WTC11 (cell line): ENCODE measurements at places on chromosomes 13 and 19.

GRCh38 chr19:48490981-48491792 lies 20.4 kb downstream of the LMTK3 start:
- DNase-seq, result peak; percentile 78

DNA sequence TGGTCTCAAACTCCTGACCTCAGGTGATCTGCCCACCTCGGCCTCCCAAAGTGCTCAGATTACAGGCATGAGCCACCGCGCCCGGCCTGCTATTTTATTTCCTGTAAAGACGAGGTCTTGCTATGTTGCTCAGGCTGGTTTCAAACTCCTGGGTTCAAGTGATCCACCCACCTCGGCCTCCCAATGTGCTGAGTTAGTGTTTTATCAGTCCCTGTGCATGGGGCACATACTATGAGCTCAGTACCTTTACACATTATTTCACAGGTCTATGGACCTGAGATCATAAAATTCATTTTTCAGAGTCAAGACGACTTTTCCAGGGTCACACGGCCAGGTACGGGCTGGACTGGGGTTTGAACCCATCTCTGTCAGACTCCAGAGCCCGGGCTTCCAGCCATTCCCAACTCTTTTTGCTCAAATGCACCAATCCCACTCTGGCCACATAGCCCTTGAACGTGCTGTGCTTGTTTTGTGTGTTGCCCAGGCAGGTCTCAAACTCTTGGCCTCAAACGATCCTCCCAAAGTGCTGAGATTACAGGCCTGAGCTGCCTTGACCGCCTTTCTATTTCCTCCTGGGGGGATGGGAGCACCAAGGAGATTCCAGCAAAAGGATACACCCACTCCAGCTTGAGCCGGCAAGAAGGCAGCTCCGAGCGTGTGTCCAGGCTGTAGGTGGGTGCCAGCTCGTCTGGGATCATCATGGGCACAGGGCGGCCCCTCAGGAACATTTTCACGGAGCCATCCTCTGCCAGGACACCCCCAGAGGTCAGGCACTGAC lies 1.1 kb downstream of the EML2 start:
- no peak for DNase-seq

GRCh38 chr13:30334663-30335386 lies 27.5 kb upstream of the KATNAL1 start:
- peak; percentile 25 for DNase-seq

GRCh38 chr19:3387645-3388589 lies 21.5 kb downstream of the NFIC start:
- no peak for DNase-seq

DNA sequence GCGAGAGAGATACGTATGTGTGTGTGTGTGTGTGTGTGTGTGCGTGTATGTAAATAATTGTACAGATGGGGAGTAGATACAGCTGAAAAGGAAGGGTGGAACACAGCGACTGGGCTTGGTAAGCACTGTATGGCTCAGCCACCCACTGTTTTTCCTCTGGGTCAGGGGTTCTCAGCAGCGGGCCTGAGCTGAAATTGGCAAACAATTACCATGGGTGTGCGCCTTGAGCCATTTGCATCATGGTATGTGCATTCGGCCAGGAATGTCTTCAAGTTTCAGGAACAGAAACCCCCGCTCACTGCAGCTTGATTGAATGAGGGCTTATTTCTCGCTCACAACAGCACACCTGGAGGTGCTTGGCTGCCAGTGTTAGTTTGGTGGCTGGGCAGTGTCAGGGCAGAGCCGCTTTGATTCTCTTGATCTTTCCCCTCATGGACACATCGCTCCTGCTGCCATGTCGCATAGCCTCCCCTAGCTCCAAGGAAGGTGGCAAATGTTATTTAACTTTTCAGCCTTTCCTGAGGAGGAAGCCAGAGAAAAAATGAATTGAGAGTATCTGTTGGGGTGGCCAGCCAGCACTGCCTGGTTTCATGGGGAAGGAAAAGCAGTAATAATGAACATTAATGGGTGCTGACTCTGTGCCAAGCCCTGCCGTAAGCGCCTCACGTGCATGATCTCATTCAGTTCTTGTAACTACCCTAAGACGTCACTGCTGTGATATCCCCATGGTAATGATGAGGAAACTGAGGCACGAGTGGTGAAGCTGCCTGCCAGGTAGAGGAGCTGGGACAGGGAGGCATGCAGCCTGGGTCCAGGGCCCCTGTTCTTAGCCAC lies 126.9 kb downstream of the SIPA1L3 start:
- DNase-seq, result peak; percentile 53

DNA sequence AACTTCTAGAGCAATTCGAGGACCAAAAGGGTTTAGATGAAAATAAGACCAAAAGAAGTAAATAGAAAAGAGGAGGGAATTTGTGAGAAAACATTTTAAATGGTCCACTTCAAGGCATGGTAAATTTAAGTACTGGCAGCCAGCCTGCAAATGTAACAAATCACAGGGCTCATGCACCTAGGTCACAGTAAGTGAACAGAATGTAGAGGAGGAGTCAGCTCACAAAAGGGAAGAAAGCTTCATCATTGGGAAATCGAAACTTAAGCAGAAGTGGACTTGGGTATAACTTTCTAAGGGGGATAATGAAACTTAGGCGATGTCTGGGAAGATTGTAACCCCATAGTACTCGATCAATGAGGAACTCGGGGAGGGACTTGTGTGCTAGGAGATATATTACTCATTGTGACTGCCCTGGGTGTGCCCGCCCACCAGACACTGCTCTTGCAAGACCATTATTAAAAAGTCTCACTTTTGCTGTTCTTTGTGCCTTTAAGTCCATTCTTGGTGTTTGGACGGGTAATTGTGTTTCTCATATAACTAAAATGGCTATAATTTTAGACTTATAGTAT lies 1053.6 kb upstream of the MIR17HG start:
- DNase-seq, result no peak

GRCh38 chr19:3176715-3177501 lies 1.7 kb upstream of the S1PR4 start:
- DNase-seq, result no peak

DNA sequence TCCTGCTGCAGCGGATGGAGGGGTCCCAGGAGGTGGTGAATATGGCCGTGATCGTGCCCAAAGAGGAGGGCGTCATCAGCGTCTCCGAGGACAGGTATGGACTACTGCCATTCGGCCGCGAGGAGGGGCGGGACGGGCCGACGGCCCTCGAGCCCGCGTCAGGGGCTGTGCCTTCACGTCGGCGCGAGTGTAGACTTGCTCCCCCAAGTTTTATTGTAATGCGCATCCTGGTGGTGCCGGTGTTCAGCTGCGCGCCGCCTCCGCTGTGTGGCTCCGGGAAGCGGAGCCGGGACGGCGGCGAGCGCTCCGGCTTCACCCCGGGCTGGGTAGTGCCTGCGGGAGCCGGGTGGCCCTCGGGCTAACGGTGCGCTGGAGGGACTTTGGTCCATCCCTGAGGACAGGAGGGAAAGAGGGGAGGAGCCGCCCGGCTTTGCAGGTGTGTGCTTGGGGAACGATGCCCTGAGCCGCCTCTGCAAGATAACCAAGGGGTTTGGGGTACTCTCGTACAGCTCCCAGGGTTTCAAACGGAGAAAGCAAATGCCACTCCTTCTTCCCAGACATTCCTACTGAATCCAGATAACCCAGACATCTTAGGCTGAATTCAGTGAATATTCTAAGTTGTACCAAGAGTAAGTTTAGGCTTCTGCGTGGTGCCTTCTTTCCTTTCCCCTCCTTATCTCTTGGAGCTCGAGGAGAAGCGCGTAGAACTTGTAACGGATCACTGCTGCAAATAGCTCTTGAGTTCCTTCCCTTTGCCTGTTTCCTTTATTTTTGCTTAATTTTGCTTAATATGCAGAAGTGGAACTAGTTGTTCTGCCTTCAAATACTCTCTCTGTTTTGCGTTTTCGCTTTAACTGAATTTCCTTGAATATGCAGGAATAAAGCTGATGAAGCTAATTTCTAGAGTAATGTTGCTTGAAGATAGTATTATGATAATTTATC lies 740 bp downstream of the WDFY2 start:
- DNase-seq, result peak; percentile 72

GRCh38 chr13:99301913-99302636 lies 5.1 kb downstream of the GPR183 start:
- DNase-seq, result no peak

- no peak for DNase-seq
These were observed 129.1 kb downstream of the FOXO1 start for GRCh38 chr13:40537146-40537895.

DNA sequence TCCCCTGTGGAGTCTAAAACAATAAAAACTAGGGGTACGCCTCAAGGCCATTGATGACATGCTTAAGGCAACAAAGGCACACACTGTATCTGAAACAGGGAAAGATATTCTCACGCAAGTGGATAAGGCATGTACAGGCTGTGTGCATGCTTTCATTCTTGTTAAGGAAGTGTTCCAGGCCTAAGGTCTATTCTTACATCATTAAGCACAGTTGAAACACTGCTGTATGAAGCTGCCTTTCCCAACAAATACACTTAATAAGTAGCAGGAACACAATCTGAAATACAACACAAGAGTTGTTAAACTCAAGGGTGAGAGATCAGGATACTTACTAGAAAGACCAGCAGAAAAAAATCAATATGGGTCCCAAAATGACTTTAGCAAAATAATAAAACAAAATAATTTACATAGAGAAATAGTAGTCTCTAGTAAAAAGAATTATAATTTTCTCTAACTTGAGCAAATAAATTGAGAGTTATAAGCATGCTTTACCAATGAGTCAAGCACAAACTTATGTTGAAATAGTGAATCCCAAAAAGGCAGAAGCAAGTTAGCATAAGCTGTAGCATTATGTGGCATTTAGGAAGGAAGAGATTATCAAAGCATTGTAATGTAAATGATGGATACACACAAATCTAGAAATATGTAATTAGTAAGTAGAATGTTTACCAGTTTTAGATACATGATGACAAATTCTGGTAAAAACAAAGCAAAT lies 796.9 kb downstream of the SLITRK1 start:
- no peak for DNase-seq

GRCh38 chr13:113305208-113305607 lies 8.2 kb downstream of the LAMP1 start:
- no peak for DNase-seq

- DNase-seq, result peak; percentile 79
These were observed at the start of gene C19orf81 for GRCh38 chr19:50649433-50650391. Gene C19orf81, plus strand, starts transcription at chr19:50649445. Its CDS starts 0 bp downstream, at chr19:50649445.

GRCh38 chr13:110000534-110001345 lies 214.4 kb upstream of the IRS2 start:
- no peak for DNase-seq

DNA sequence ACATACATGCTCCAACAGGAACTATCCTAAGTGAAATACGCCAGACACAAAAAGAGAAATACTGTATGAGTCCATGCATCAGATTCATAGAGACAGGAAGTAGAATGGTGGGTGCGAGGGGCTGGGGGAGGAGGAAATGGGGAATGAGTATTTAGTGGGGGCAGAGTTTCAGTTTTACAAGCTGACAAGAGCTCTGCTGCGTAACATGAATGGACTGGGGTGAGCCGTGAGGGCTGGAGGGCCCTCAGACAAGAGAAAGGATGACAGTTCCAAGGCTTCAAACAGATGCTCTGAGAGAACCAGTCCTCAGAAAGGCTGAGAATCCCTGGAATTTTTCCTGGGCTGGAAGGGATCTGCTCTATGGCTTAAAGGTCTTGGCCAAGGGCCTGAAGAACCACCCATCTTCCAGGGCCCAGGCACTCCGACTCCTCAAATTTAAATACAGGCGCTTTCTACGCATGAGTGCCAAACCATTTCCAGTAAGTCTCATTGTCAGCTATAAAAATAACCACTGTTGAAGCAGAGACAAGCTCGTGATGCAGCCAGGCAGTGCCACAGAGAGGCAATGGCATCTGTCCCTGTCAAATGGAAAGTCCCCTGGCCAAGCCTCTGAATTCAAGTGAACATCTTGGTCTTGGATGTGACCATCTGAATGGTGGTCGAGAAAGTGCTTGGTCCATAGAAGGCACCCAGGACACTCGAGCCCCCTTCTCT lies 17.5 kb downstream of the KLF2 start:
- DNase-seq, result no peak

GRCh38 chr19:21323000-21323399 lies 6.2 kb downstream of the ZNF708 start:
- DNase-seq, result no peak

- peak; percentile 89 for DNase-seq
These were observed 30.7 kb downstream of the PDE4A start for GRCh38 chr19:10450853-10451609.

GRCh38 chr19:15098460-15098859 lies 8.7 kb upstream of the SYDE1 start:
- no peak for DNase-seq

- no peak for DNase-seq
These were observed 2.9 kb downstream of the CEBPG start for GRCh38 chr19:33376423-33376822.

DNA sequence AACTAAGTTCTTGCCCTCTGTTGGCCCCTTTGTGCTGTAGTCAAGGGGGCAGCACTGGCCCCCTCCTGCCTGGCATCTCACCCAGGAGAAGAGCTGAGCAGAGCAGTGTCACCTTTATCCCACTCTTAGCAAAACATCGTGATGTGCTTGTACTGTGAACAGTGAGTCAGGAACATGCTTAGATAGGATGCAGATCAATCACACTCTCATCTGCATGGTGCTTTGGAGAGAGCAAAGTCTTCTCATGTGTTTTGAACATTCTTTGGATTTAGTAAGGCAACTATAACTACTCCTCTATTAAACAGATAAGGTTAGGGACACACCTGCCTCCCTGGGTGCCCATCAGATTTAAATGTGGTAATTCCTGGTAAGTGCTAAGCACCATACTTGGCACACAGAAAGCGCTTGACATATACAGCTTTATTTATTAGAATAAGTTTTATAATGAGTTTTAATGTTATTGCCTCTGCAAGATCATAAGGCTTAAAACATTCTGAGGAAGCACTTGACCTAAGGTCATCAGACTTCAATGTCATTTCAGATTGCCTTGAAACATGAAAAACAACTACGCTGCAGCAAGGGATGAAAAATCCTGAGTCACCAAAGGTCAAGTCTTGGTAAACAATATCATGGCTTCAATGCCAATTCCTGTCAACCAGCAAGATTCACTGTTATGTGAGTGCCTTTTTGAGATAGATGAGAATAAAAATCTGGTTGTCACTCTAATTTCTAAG lies 82.4 kb upstream of the IRS2 start:
- DNase-seq, result no peak

DNA sequence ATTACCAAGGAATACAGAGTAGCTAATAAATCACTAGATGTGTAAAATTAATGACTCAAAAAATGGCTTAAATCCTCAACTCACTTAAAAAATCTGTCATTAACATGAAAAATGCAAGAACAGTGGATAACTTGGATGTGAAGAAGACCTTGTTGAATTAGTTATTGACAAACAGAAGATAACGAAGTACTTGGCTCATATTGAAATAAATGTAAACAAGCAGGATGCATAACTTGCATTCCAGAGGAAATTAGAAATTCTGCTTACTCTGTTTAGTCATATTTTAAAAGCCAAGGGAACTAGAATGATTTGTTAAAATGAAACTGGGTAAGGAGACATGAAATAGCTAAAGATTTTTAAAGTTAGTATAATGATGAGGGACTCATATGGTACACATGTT lies 1812.2 kb downstream of the PCDH9 start:
- DNase-seq, result no peak
